ENCODE measurements at places on chromosomes 6 and 20.

- no peak for DNase-seq
Observed at GRCh38 chr6:111600588-111601445, 4.9 kb downstream of the TRAF3IP2 start.

- no peak for DNase-seq
Observed at GRCh38 chr20:64228751-64229506, 26.6 kb upstream of the PCMTD2 start.

DNA sequence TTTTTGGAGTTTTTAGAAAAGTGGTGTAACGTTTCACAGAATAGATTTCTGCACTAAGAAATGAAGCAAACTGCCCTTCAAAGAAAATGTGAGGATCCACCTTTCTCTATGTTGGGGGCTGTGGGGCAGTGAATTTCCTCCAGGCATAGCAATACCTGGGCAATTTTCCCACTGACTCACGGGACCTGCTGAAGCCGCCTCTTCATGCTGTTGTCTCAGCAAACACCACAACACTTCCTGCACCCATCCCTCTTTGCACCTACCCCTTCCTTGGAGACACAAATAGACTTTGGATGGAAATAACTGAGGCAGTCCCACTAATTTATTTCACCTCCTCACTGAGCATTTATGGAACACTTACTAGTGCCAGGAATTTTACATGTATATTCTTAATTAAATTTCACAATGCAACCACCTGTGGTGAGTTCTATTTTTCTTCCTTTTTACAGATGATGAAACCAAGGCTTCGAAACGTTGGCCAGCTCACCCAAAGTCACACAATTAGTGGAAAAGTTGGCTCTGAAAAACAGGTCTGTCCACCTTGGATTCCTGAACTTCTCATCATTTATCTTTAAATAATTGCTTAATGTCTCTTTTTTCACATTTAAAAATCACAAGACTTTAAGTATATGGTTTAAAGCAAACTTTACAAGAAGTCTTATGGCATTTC is 17.2 kb upstream of the ADGRF1 start:
- DNase-seq, result no peak

DNA sequence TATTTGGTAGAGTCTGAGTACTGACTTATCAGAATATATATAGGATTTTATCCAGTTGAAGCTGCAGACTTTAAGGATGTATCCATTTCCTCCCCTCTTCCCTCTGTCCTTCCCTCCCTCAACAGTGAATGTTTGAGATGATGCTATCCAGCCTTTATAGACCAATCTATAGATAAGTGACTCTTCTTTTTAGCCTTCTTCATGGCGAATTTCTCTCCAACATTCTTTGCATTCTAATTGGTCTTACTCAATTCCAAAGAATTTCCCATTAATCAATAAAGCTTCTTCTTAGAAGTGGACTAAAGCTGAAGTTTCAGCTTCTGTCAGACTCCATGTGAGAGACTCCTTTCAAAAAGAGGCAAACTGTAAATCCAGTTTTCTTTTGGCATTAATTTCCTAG is 99.3 kb downstream of the AIG1 start:
- no peak for DNase-seq

DNA sequence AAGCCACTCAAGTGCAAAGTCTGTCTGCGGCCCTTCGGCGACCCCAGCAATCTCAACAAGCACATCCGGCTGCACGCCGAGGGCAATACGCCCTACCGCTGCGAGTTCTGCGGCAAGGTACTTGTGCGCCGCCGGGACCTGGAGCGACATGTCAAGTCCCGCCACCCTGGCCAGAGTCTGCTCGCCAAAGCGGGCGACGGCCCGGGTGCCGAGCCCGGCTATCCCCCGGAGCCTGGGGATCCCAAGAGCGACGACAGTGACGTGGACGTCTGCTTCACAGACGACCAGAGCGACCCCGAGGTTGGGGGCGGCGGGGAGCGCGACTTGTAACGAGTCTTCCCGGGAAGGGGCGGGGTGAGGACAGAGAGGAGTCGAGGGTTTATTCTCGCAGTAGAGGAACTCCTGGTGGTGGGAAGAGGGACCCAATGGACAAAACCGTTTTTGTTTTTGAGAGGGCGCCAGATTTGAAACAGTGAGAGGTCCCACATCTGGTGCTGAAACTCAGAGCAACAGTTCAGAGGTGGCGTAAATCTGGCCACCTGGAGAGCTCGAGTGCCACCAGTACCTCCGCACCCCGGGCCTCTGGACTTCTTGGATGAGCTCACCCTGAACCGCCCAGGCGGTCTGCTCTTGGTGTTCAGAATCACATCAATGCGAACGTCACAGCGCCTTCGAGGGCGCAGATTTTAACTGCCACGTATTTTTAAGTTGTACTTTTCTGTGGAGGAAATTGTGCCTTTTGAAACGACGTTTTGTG is 8.0 kb downstream of the PRDM13 start:
- DNase-seq, result no peak

DNA sequence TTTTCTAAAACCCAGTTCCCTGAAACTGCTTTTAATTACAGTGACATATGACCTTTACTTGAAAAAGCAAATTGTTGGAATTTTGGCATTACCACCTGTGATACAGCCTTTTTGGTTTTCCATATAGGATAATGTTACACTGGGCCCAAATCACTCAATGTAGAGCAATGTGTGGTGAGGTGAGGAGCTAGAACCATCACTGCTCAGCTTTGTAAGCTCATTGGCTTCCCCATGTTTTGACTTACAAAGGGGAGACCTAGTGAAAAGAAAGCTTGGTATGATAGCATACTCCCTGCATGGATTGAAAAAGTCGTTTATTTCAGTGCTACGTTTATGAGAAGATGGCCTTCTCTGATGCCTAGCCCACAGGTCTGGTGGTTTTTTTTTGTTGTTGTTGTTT is 470.4 kb upstream of the EPHA7 start:
- no peak for DNase-seq

GRCh38 chr20:9021699-9022098 is 47.2 kb upstream of the PLCB4 start:
- no peak for DNase-seq

- DNase-seq, result no peak
Observed at GRCh38 chr6:158150701-158151100, 17.4 kb downstream of the SERAC1 start.

- peak; percentile 96 for DNase-seq
Observed at GRCh38 chr6:11198663-11199603, 33.5 kb downstream of the NEDD9 start.

GRCh38 chr6:157987788-157988699 is 6.4 kb downstream of the SYNJ2 start:
- no peak for DNase-seq

DNA sequence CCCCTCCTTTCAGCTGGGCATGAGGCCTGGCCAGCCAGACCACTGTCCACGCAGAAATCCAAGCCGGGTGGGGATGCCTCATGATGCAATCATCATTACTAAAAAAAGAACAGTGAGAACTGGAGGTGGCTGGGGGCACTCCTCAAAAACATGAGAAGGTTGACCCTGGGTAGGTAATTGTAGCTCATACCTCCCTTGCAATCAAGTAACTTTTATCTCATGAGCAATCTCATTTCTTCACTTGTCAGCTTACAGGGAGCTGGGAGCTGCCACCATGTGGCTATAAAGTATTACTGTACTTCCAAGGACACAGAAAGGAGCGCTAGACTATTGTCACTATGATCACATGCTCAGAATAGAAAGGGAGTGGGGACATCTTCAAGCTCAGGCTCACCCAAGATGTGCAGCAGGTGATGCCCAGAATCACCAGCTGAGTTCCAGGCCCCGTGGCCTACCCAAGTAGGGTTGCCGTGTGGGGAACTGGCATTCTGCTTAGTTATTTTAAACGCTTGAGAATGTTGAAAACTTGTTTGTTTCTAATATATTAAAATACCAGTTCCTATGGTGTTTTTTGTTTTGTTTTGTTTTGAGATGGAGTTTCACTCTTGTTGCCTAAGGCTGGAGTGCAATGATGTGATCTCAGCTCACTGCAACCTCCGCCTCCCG is 3.0 kb upstream of the CDH26 start:
- peak; percentile 65 for DNase-seq

GRCh38 chr6:33004940-33005339 is 4.5 kb downstream of the HLA-DOA start:
- no peak for DNase-seq

DNA sequence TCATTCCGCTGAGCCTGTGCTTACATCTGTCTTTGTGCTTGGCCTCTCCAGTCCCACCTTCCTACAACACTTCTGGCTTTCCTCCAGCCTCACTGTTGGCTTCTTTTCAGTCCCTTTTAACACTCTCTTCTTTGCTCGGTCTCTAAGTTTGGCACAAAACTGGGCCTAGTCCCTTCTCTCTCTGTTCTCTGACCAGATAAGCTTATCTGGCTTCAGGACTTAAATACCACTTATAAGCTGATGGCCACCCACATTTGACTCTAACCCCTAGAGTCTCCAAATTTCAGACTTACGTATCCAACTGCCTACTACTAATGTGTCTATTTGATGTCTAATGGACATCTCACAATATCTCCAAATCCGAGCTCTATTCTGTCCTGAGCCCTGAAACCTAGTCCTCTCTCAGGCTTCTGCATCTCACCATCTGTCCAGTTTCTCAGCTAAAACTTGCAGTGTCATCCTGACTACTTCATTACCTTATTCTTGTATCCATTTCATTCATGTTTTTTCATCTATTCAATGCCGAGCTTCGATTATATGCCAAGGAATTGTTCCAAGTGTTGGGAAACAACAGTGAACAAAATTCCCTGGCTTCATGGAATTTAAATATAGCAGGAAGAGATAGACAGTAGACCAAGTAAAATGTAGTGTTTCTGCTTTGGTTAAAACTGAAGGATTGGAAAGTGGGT is 40.1 kb downstream of the TBPL1 start:
- no peak for DNase-seq

GRCh38 chr20:634148-634925 is 18.7 kb downstream of the SRXN1 start:
- no peak for DNase-seq

GRCh38 chr6:134299236-134299635 is 18.7 kb downstream of the SGK1 start:
- no peak for DNase-seq

- no peak for DNase-seq
Observed at GRCh38 chr6:63676412-63677114, 41.0 kb downstream of the PHF3 start.

GRCh38 chr6:140370976-140371870 is 996.8 kb upstream of the CITED2 start:
- no peak for DNase-seq

DNA sequence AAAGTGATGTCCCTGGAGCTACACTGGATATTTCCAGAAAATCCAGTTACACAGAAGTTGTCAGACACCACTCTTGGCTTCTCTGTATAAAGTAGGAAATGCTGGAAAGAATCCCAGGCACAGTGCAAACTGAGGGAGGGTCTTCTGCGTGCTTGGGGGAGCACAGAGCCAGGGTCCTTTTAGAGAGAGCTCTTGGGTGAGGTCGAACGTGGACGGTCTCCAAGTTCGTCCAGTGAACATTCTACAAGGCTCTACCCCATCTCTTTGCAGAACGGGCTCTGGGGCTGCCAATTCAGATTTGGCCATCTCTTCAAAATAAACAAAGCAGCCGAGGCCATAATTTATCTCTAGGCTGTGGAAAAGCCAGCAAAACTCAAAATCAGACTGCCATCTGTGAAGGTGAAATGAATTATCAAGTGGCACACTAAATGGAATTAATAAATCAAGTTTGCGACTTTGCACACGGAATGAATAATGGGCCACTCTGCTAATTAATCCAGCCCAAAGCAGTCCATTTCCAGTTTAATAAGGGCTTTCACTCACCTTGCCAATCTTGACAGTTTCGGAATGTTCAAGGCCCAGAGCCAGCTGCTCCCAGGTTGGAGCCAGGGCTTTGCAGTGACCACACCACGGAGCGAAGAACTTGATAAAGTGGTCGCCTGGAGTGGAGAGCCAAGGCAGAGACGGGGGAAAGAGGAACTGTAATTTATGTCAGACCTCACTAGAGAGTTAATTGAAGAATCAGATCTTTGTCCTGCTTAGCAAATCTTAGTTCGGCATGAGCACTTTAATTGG is 19.3 kb downstream of the TXNDC5 start:
- DNase-seq, result no peak

DNA sequence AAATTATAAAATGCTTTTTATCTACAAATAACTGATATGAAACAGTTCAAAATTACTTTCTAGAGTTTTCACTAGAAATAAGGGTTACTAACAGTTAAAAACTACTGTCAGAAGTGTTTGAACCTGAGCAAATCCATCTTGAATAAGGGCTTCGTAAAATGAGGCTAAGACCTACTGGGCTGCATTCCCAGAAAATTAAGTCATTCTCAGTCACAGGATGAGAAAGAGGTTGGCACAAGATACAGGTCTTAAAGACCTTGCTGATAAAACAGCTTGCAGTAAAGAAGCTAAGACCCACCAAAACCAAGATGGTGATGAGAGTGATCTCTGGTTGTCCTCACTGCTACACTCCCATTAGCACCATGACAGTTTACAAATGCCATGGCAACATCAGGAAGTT is 93.7 kb downstream of the PLG start:
- no peak for DNase-seq

- DNase-seq, result no peak
Observed at GRCh38 chr6:169812257-169812644, 60.8 kb downstream of the ERMARD start.

- no peak for DNase-seq
Observed at GRCh38 chr20:51554538-51555165, 12.1 kb upstream of the NFATC2 start.

DNA sequence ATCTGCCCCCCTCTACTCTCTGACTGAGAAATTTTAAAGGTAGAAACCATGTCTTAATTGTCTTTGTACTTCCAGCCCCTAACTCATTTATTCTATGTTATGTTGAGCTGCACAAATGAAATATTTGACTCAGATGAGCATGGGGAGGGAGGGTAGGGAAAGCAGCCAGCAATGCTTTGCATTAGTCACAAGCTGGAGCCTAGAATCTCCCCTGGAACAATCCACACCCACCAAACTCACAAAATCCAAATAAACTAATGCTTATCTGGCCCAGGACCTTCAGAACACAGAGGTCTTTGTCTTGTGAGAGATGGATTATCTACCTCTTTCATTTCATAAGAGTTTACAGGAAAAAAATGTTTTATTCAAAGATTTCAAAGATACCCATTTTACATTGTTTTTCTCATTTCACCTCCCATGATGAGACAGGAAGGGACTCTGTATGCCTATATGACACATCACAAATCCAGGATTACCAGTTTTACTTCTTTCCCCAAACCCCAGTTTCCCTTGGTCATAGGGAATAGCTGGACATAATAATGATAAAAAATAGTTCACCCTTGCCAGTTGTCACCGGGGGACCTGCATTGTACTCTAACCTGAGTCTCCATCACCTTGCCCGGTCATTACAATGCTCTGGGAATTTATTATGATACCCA is 466.9 kb downstream of the KIF16B start:
- no peak for DNase-seq

GRCh38 chr6:160121981-160122380 is 366 bp downstream of the SLC22A1 start:
- no peak for DNase-seq

- DNase-seq, result no peak
Observed at GRCh38 chr6:169558378-169558773, 143.5 kb downstream of the WDR27 start.

DNA sequence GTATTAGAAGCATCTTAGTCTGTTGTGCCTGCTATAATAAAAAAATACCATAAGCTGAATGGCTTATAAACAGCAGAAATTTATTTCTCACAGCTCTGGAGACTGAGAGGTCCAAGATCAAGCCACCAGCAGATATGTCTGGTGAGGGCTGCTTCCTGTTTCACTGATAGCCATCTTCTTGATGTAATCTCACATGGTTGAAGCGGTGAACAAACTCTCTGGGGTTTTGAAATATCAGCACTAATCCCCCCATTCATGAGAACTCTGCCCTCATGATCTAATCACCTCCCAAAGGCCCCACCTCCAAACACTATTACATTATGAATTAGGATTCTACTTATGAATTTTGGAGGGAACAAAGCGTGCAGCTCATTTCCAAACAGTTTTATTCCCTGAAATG is 11.6 kb upstream of the CLVS2 start:
- peak; percentile 28 for DNase-seq

All from Jurkat, Clone E6-1 (cell line).